OCI-LY7 (cell line): ENCODE measurements at places on chromosomes 2 and 18. TPM values are rescaled to one million over a fixed set of nuclear protein-coding genes. Genes with fewer than 3 reads are reported as not detected.

RNF144A gene
- 0.87 and 1.1 TPM in 2 replicates for total RNA-seq

NXPH2 gene
- total RNA-seq, result not detected in 2 replicates

- DNase-seq, result no peak
These were observed 162.3 kb upstream of the TMEM200C start for GRCh38 chr18:6057604-6058003.

DNA sequence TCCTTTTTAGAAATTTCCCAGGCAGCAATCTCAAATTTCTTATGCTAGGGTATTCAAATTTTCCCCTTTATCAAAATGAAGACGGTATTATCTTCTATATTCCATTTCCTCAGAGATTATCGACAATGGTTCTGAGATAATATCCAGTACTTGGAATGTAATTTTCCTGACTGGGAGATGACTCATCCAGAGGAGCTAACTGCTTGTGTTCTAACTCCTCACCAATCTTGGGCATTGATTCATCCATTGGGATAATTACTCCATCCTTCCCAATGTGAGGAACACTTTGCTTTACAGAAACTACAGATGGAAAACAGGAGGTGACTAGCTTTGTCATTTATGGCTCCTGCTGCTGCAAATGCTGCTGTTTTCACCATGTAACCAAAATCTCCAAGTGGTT, 239.4 kb upstream of the LYPD1 start:
- DNase-seq, result no peak

- DNase-seq, result peak; percentile 38
These were observed 10.0 kb upstream of the GCA start for GRCh38 chr2:162333968-162334367.

- DNase-seq, result no peak
These were observed 7.2 kb downstream of the ALKAL2 start for GRCh38 chr2:280650-281110.

GRCh38 chr2:132804051-132804450, 134.0 kb upstream of the LYPD1 start:
- peak; percentile 5 for DNase-seq

DNA sequence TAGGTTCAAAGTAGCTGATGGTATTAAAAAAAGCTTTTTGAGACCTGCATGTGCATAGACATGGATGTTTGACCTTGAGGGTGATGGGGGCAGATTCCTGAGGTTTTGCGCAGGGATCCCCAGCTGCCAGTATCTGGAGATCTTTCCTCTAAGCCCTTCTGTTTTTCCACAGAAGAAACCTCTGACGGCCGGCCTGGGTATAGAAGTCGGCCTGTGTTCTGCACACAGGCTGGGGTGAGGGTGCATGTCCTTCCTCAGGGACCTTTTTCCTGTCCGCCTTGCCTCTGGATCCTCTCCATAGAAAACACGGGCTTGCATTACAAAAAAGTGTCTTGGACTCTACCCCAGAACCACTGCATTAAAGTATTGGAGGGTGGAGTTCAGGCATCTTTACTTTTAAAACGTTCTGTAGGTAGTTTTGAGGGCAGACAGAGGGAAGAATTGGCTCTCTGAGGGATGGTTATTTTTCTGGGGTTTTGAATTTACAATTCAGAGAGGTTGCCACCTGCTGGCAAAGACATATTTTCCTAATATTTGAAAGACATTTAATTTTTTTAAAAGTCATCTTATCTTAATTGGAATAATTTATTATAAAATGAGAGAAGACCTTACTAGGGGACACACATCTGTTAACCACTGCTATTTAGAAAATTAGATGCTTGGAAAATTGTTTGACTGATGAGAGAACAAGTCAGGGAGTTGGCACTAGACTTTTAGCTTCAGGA, 350.6 kb downstream of the DCDC2C start:
- DNase-seq, result no peak

GRCh38 chr2:170509452-170510193, 205.5 kb upstream of the SP5 start:
- no peak for DNase-seq

- no peak for DNase-seq
These were observed 376.9 kb upstream of the REG3G start for GRCh38 chr2:78648558-78648957.

- DNase-seq, result no peak
These were observed 2.1 kb upstream of the ZBTB14 start for GRCh38 chr18:5297597-5297996.
